DND-41 (cell line): ENCODE measurements at places on chromosomes 11 and 22.

- peak; percentile 51 for DNase-seq
Observed at GRCh38 chr11:116576526-116576925, 196.3 kb downstream of the BUD13 start.

- peak; percentile 99 for DNase-seq
Observed at GRCh38 chr11:45917623-45918330, at the start of gene PEX16. TSS of gene PEX16 (minus strand) at chr11:45917877. CDS start at chr11:45917811, 66 bp downstream.

GRCh38 chr11:70551351-70552166, 153.2 kb downstream of the CTTN start:
- DNase-seq, result no peak

DNA sequence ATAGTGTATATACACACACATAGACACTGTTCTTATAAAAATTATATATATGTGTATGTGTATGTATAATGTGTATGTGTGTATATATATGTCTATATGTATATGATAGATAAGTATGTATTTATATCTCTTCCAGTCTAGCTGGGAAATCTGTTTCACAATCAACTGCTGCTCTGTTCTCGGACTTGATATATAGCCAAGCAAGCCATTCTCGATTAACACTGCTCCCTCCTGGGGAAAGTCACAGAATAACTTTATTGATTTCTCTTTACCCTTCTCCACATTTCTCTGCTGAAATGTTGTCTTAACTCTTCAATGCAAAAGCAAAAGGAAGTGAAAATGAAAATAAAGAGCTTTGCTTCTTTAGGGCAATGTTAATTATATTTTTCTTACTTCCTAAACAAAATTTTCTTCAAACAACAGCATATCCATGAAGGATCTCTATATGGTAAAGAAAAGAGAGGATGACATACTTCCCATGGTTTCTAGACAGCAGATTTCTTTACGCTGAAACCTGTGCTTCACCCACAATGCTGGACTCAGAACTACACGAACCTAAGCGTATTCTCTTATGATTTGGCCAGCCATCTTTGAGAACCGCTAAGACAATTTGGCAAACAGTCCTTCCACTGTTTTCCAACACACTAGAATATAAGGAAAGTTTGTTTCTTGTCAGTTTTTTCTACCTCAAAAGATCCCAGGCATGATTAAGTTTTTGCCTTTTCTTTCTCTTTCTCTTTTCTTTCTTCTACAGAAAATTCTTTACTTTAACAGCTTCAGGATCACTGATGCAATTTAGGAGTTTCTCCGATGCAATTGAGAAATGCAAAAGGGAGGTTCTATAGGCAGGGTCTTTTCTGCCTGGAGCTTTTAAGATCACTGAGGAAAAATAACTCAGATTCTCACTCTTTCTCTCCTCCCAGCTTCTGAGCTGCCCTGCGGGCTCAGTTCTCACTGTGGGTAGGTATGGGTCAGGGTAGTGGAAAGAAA, 1.9 kb downstream of the BLID start:
- no peak for DNase-seq

DNA sequence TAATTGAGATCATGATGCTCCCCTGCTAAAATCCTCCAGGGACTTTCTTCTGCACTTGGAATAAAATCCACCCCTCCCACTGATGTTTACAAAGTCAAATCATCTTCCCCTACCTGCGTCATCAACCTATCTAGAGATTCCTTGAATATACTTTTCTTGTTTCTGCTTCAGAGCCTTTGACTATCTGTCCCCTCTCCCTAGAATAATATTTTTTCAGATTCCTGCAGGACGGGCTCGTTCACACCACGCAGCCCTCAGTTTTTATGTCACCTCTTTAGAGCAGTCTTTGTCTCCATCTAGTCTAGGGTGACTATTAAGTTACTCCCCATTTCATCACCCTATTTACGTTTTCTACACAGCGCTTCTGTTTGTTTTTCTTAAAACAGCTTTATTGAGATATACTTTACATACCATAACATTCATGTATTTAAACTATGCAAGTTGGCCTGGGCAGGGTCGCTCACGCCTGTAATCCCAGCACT, 94.8 kb upstream of the SESN3 start:
- no peak for DNase-seq

DNA sequence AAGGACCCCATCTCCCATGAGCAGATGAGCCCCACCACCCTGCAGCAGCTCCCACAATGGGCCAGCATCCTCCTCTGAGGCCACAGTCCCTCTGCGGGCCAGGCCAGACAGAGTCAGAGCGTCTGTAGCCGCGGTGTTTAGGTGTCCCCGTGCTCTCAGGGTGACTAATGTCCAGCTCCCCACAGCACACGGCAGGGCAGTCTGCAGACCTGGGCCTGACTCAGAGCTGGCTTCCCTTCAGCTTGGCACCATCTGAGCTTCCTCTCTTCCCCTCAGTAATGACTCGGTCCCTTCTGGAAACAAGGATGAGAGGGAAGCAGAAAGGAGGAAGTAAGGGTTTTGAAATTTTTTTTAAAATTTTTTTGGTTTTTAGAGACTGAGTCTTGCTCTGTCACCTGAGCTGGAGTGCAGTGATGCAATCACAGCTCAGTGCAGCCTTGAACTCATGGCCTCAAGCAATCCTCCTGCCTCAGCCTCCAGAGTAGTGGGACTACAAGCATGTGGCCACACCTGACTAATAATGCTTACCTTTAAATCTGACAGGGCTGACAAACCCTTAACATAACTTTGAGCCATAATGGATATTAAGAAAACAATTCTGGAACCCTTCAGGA, 28.5 kb downstream of the LRRC74B start:
- DNase-seq, result no peak

DNA sequence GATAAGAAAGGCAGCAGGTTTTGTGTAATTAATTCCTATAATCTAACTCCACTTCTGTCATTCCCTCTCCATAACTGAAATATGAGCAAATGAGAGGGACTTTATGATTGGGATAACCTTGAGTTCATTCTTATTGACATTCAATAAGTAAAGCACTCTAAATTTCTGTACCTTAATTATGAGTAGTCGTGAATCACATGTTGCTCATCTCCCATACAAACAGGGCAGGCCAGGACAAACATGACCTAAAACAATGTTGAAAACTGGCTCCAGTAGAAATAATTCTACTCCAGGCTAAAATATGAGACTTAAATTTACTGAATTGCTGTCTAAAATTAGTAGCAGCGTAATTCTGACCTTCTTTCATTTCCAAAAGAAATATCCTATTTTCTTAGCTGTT, 505.4 kb downstream of the NELL1 start:
- no peak for DNase-seq

DNA sequence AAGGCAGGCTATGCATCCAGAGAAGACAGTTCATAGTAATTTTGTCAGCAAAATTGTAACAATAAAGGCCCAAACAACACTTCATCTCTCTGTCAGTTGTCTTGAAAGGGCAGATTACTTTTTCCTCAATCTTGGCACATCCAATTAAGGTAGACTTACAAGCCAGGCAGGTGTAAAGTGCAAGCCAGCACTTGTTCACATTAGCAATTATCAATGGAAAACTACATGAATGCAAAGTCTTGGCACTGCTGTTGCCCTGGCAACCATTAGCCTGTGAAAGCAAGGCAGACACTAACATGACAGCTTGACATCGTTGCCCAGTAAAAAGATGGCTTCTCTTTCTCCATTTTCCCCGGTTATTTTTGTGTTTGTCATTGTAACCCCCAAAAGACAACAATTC, 677.2 kb upstream of the TENM4 start:
- DNase-seq, result no peak

GRCh38 chr11:128520888-128521681, 66.3 kb downstream of the ETS1 start:
- no peak for DNase-seq

- DNase-seq, result no peak
Observed at GRCh38 chr11:32438866-32439489, 3.6 kb upstream of the WT1 start.

GRCh38 chr11:93072229-93072914, 102.9 kb downstream of the MTNR1B start:
- no peak for DNase-seq

DNA sequence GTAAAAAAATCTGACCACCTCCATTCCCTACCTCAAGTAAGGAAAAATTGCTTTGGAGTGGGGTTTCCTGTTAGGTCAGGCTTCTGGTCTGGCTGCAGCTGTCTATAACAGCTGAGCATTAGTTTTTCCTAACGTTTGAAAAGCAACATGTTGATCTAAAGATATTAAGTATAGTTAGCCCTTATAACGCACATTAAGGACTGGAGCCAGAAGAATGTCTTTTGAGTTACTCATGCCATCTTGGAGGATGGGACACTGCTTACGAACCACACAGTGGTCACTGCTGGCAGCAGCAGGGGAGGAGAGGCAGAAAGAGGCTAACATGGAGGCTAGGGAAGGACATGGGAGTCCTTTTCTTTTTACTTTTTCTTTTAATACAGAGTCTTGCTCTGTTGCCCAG, 44.1 kb upstream of the GDPD4 start:
- no peak for DNase-seq

DNA sequence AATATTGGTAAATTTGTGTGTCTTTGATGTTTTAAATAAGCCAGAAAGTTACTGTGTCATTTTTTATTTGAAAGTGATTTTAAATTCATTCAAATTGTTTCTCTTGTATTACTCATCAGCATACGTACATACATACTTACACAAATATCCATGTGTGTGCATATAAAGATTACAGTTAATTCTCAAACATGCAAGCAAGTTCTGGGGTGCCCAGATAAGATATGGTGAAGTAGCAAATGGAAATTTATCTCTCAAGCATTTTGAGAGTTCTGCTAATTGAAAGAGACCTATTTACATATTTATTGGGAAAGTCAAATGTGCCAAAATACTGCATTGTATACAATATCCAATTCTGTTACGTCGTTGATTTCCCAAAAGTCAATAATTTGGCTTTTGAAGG, 1024.0 kb upstream of the CNTN5 start:
- DNase-seq, result no peak

DNA sequence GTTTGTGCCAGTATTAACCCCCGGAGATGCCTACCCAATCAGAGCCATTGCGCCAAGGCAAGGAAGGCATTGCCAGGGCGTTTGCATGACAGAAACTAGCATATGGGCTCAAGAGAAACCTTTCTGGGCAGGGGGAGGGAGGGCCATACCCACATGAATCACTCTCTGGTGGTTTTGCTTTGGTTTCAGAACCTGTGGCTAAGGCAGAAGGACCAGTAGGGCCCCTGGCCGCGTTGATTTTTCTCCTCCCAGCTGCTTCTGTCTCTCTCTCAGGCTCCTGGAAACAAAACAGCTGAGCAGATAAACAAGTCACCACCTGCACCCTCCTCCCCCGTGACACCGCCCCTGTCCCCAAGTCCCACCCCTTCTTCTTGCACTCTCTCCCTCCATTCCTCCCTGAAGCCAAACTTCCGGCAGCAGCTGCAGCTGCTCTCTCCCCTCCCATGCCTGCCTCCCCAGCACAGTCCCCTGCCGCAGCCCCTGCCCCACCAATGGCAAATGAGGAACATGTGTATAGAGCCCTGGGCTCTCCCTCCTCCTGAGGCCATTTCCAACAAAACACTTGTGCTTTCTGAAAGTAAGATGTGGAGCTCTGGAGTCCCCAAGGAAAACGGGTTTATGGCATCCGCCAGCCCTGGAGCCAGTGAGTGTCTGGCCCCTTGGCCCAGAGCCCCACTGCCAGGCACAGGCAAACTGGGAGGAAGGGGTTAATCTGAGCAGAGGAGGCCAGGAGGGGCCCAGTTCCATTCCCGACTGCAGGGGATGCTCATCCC, 39.0 kb upstream of the ADA2 start:
- peak; percentile 92 for DNase-seq

DNA sequence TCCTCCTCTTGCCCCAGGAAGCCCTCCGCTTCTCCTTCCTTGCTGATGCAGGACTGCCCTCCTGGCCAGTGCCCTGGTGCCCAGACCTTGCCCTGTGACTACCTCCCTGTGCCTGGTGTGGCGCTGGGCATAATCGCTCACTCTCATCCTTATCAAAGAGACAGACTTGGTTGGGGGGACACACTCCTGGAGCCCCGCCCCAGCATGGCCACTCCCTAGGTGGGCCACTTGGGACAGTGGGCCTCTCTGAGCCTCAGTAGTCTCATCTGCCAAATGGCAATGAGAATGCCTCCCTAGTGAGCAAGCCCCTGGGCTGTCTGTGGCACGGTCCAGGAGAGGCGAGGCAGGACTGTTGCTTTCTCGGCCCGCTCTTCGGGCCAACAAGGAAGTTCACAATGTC, 72.7 kb upstream of the TSPAN18 start:
- no peak for DNase-seq

GRCh38 chr11:10892250-10892649, 34.4 kb upstream of the ZBED5 start:
- DNase-seq, result no peak

GRCh38 chr11:22733475-22734248, 67.3 kb downstream of the GAS2 start:
- no peak for DNase-seq

GRCh38 chr22:40718250-40719204, 39.2 kb downstream of the MCHR1 start:
- no peak for DNase-seq

- no peak for DNase-seq
Observed at GRCh38 chr11:498297-499181, 8.5 kb downstream of the RNH1 start.

DNA sequence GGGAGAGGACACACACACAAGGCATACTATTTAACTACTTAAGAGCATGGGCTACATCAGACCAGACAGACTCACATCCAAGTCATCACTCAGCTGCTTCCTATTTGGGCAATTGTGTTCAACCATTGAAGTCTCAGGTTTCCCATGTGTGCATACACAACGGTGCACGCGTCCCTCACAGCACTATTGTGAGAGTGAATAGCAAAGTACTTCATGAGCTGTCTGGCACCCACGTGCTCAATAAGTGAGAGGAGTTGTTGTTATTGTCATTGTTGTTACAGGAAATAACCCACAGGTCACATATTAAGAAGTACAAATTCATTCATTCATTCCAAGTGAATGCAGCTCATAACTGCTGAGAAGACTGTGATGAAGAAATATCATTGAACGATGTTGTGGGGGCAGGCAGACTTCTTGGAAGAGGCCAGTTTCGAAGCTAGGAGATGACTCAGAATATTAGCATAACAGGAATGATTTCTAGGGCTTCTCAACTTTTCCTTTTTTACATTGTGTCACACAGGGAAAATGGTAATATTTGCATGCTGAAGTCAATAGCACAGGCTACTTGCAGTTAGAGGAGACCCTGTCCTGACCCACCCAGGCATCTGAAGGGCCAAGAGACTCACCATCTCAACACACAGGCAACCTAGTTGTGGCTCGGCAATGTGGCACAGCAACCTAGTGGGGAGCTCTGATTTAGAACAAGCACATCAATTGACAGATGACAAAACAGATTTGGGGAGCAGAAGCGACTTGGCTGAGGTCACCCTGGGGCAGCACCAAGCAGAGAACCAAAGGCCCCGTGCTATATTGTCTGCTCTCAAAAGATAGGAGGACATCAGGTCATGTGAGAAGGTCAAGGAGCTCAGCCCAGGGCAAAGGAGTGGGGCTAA, 606.0 kb downstream of the BUD13 start:
- no peak for DNase-seq
